ENCODE measurements at places on chromosomes 12 and 14. TPM values are rescaled to one million over a fixed set of nuclear protein-coding genes. Genes with fewer than 3 reads are reported as not detected.

Gene DAZAP2
- 208 TPM for polyA plus RNA-seq

GRCh38 chr14:102225386-102225785 is 79.6 kb downstream of the MOK start:
- no peak for DNase-seq

DNA sequence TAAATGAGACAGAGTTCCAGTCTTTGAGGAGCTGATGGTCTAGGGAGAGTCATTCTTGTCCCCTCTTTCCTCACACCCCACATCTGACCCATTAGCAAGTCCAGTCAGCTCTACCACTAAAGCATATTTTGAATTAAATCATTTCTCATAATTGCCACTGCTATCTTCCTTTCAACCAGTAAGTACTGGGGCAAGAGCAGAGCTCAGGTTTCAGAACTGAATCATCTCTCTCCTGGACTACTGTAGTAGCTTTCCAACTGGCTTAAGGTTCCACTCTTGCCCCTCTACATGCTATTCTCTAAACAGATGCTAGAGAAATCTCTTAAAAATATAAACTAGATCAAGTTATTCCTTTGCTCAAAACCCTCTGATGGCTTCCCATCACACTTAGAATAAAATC is 218.3 kb downstream of the TTC6 start:
- DNase-seq, result no peak

GRCh38 chr12:104928036-104928745 is 29.9 kb downstream of the SLC41A2 start:
- no peak for DNase-seq

DNA sequence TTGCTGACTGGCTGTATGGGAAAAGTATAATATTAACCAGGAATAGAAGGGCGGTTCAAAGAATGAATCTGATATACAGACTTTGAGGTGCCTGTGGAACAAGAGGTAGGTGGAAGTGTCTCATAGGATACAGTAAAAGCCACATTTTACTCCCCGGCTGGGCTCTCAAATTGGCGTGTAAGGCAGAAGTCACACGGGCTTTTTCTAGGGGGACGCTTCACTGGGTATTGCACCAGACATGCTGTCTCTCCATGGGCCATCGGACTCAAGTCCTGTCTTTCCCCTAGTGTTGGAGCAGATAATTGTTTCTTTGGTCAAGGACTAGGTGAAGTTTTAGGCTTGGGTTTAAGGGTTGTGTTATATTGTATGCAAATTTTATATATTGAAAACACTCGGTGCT is 9.1 kb downstream of the TMCC3 start:
- DNase-seq, result no peak

Gene SEL1L
- 58.0 TPM for polyA plus RNA-seq

DNA sequence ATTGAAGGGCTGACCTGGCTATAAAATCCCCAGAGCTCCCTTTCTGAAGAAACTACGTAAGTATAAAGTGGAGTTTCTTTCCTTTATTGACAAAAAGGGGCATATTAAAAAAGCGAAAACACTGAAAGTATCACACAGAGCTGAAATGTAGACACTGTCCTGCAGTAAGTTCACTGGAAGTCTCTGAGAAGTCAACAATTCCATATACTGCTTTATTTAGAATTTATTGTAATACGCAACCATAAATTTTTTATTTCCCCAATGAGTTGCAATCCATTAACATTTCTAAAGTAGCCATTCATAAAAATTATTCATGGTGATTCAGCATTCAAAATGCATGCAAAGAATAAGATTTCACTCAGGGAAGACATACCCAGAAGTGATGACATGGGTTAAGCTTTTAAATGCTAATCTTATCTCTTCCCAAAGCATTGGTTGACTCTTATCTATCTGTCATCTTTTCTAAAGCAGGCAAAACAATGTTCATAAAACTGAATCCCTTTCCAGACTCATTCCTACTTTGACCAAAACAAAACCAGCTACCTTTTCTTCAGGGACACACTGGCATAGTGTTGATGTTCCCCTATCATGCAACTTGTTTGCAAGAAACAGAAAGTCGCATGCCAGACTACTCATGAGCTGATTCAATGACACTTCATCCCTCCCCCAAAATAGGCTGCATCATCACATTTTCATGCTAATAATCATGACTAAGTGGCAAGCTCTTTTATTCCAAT is 17.3 kb downstream of the KITLG start:
- no peak for DNase-seq

DNA sequence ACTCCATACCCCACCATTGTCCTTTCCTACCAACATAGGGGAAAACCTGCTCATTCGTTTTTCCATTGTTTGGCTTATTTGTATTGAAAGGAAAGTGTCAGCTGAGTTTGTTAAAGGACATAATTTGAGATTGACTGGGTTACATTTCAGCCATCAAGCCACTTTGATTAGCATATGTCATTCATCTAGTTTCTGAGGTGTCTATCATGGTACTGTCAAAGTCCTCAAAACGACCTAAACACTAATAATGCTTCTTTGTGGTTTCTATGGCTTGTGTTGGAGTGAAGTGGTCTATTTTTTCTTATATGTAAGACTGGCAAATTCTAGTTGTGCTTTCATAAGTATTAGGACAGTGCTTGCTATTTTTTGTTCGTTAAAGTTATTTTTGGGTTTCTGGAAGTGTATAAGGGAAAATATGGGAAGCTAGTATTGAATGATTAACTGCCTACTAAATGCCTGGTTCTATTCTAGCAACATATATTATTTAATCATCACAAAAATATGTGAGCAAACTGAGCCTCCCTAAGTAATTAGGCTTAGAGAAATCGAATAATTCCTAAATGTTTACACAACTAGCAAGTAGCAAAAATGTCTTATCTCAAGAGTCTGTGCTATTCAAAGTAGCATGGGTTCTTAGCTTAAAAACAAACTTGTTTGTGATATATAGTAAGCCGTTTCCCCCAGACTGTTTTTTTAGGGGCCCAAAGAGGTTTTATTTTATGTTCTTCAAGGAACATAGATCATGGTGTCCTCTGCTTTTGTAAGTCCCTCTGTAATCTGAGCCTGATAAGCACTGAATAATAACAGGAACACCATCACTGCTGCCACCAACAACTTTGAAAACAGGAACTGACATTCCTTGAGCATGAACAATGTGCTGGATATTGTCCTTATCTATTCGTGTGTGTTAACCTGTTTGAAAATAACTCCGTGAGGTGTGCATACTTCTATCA is 67.1 kb downstream of the DERA start:
- DNase-seq, result no peak

DNA sequence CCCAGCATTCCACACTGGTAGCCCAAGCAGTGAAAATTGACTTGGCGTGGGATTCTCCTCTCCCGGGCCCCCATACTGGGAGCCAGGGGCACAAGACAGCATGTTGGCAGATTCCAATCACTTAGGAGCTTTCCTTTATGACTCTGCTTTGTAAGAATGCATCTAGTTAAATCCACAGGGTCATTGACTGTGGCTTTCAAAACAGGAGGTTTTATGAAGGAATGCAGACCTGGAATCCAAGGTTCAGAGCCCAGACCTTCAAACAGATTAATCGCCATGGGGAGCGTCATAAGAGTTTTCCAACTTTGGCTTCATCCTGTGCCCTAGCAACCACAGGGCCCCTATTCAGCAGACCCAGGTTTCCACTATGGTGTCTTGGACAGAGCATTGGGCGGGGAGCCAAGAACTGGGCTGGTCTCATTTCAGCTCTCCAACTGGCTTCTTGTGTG is 76.4 kb upstream of the RMST start:
- no peak for DNase-seq

GRCh38 chr12:123655420-123655819 is 15.5 kb upstream of the TCTN2 start:
- no peak for DNase-seq

DNA sequence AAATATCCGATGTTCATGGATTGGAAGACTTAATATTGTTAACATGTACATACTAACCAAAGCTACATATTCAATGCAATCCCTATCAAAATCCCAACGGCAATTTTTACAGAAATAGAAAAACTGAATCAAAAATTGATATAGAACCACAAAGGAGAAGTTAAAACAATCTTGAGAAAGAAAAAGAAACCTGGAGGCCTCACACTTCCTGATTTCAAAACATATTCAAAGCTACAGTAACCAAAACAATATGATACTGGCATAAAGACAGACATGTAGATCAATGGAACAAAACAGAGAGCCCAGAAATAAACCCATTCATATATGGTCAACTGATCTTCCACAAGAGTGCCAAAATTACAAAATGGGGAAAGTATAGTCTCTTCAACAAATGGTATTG is 5.4 kb upstream of the PELI2 start:
- DNase-seq, result no peak

Gene ETFRF1
- 25.7 TPM for polyA plus RNA-seq

Gene SERPINA10
- polyA plus RNA-seq, result 0.10 TPM

DNA sequence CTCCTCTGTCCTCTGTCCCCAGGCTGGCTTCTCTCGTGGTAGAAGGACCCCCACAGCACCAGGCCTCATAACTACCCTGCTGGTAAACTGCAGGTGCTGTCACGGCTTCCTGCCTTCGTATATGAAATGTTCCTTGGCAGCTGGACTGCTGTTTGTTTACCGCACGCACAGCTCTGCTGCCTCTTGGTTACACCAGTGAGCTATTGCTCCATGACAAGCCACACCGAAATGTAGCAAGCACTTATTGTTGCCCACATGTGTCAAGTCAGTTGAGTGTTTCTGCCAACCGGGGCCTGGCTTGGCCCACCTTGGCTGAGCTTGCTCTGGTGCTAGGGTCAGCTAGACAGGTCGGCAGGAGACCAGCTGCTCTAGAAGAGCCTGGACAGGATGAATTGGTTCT is 21.7 kb upstream of the TCL1B start:
- no peak for DNase-seq

DNA sequence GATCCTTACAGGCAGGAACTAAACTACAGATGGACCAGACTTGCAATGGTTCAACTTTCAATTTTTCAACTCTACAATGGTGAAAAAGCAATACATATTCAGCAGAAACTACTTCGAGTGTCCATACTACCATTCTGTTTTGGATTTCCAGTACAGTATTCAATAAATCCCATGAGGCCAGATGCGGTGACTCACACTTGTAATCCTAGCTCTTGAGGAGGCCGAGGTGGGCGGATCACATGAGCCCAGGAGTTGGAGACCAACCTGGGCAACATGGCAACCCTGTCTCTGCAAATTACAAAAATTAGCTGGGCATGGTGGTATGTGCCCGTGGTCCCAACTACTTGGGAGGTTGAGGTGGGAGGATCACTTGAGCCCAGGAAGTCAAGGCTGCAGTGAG is 336.1 kb downstream of the MED13L start:
- DNase-seq, result no peak

GRCh38 chr14:61184112-61184511 is 97.0 kb downstream of the TMEM30B start:
- DNase-seq, result no peak

DNA sequence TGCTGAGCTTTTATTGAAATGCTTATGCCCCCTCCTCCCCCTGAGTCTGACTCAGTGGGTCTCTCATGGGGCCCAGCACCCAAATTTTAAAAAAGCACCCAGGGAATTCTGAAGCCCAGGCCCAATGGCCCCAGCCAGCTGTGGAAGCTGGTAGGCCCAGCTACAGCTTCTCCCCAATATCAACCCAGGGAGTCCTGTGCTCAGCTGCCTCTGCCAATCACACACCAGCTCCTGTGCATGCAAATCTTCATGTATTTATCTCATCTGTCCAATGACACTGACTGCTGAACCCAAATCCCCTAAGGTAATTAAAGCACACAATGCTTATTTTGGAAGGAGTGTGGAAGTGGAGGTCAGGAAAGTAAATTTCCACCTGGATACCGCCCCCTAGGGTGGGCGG is 76.3 kb downstream of the CCDC88C start:
- no peak for DNase-seq

DNA sequence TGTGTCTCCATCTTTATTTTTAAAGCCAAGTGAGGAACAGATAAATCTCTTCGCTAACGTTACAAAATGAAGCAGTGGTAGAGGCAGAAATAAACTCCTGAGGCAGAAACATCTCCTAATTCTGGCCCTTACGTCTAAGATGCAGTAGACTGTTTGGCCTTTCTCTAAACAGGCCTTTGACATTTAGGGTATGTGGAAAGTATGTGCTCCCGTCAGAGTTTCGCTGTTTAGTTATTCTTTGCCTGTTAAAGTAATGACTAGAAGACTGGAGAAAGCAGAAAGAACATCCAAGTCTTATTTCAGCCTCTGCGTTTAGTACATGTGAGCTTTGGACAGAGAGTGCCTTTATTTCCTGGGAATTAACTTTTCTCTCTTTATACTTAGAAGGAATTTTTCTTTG is 216.6 kb downstream of the RAD51B start:
- DNase-seq, result no peak

Gene SPTSSA
- 30.3 TPM for polyA plus RNA-seq

Gene POTEG
- polyA plus RNA-seq, result not detected

DNA sequence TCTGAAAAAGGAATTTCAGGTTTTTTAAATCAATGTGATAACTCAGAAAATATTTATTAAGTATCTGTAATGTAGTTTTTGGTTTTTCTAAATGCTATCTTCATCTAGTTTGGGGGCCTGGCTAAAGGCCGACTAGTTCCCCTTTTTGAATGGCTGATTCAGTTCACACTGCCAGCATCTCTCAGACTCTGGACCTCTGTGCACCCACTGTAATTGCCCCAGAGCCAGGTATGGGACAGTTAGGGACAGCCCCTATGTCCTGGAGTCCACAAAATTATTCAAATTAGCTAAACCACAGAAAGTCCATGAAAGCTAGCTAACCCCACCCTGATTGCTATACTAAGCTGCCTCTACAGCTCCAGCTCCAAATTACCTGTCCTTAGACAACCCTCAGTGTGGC is 49.1 kb upstream of the RGS6 start:
- DNase-seq, result no peak

GRCh38 chr12:130787445-130788410 is 51.3 kb downstream of the STX2 start:
- DNase-seq, result no peak

Gene NYNRIN
- polyA plus RNA-seq, result 86.6 TPM

GRCh38 chr14:81252278-81252677 is 31.5 kb upstream of the GTF2A1 start:
- DNase-seq, result no peak

GRCh38 chr12:41367726-41368405 is 179.7 kb downstream of the PDZRN4 start:
- DNase-seq, result no peak

Gene ANAPC7
- polyA plus RNA-seq, result 94.6 TPM

GRCh38 chr14:76776428-76777251 is 15.4 kb downstream of the VASH1 start:
- peak; percentile 28 for DNase-seq

DNA sequence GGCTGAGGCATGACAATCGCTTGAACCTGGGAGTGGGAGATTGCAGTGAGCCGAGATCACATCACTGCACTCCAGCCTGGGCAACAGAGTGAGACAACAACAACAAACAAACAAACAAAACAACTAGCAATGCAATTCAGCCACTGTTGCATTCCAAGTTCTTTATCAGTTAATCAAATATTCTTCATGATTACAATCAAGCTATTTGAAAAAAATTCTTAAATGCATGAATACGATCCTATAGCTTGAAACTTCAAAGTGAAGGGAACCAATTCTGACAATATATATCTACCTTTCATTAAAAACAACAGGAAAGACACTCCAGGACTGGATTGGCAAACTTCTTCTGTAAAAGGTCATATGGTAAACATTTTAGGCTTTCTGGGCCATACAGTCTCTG is 31.3 kb upstream of the OTX2 start:
- no peak for DNase-seq

Measured in left lung (tissue), 14 donors.